H1 (cell line): ENCODE measurements at places on chromosomes 3 and 15.

DNA sequence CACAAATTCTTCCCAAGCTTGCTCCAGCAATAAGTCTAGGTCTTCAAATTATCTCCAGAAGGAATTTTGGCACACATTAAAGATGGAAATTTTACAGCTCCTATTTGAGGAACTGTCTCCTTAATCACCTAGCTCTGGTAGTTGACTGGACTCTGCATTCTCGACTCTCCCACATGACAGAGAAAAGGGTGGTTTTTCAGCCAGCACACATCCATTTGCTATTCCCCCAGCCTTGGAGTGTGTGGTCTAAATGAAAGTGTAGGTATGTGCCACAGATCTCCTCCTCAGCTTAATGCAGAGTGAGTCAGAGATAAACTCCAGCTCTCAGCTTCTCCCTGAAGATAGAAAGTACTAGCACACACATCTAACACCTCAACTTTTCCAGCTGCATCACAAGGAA lies 62.2 kb upstream of the ALCAM start:
- DNase-seq = no peak

- no peak for DNase-seq
Measured at GRCh38 chr15:56524915-56525314, 60.0 kb upstream of the MNS1 start.

DNA sequence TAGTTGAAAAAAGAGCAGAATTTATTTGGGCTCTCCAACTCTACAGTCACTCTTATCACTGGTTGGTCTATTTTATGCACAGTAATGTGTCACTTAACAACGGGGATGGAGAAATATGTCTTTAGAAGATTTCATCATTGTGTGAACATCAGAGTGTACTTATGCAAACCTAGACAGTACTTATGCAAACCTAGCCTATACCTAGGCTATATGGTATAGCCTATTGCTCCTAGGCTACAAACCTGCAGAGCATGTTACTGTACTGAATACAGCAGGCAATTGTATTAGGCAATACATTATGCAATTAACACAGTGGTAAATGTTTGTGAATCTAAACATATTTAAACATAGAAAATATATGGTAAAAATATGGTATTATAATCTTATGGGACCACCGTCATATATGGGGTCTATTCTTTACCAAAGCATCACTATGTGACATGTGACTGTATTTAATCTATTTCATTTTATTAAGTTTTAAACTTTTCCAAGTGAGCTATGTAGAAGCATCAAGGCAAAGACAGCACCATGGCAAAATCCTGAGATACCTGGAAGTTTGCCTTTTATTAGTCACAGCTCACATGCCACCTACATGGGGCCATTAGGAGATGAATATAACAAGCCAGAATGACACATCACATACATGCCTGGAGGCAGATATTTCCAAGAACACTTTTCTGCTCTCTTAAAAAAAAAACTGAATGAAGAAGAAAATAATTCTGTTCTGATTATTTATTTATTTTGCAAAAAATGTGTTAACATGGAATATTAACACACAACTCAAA lies 537.4 kb downstream of the TUSC7 start:
- no peak for DNase-seq

GRCh38 chr3:133792171-133792763 lies 13.3 kb upstream of the SRPRB start:
- no peak for DNase-seq

- DNase-seq = no peak
Measured at GRCh38 chr3:190738636-190739155, 123.8 kb downstream of the GMNC start.

GRCh38 chr15:48604567-48604966 lies 40.9 kb downstream of the FBN1 start:
- DNase-seq = no peak

DNA sequence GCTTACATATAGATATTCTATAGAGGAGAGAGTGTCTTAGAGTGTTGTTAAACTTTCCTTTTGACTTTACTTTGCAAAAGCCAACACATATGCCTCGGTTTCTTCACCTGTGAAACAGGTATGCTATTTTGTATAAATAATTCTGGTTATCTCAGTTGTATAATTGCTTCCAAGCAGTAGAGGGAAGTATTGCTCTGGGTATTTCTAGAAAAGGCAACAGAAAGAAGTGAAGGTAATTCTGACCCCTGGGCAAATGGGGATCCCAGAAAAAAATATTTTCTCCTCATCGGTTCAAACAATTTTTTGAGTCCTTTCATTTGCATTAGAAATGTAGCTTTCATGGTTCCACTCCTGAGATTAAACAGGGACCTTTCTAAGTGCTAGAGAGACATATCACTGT lies 216.5 kb upstream of the SEMA6D start:
- DNase-seq = no peak

GRCh38 chr3:63096248-63097058 lies 181.7 kb upstream of the SYNPR start:
- peak; percentile 54 for DNase-seq

- DNase-seq = no peak
Measured at GRCh38 chr3:185585518-185585858, 607 bp upstream of the SENP2 start.

DNA sequence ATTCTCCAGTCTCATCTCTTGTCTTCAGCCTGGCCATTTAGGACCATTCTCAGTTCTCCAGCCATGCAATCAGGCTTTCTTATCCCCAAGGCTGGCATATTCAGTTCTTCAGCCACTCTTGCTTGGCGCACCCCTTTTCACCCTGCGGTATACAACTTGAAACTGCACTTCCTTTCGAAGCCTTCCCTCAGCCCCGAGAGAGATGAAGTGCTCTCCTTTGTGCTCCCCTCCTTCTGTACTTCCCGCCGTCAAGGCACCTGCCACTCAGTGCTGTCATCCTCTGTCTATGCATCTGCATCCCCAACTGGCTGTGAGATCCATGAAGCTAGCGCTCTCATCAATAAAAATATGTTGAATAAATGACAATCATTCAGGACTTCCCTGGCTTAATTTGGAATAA lies 45.7 kb downstream of the MORC1 start:
- DNase-seq = no peak

DNA sequence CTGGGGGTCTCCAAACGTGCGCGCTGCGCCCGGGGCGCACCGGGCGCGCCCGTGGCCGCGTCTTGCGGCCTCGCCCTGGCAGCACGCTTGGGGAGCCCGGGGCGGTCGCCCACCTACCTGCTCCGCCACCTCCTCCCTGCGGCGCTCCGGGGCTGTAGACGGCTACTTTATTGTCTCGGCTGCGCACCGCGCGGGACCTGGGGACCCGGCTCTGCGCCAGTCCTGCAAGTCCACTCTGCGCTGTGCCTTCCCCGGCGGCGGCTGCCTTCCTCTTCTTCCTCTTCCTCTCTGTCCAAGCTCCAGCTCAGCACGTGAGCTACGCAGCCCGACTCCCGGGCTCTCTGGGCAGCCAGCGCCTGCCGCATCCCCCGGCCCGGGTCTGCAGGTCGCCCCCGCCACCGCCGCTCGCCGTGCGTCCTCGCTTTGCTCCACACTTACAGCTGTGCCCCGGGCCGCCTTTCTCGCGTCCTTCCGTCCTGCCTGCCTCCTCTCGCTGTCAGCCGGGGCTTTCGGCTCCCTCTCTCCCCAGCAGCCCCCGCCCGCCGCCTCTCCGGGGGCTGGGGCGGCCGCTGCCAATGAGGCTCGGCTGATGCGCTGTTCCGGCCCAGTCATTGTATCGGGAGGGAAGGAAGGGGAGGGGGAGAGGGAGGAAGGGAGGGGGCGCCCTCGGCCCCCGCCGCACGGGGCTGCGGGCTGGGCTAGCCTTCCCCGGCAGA lies 156.4 kb upstream of the FRMD4B start:
- DNase-seq = peak; percentile 77

DNA sequence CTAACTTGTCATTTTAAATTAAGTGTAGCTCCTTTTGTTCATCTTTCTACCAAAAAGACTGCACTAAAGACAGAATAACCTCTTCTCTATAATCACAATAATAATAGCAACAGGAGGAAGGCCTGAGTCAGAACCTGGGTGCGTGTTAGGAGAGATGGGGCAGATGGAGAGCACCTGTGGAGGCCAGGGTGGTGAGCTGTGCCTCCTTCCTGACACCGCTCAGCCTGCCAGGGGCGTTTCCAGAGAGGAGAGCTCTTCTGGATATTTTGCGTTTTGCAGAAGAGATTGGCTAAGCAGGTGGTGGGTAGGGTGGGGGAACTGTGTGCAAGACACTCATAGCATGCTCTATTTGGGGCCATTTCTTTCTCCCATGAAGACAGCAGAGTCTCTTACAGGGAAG lies 83.5 kb downstream of the MEGF11 start:
- no peak for DNase-seq

- no peak for DNase-seq
Measured at GRCh38 chr3:42092006-42092405, 849 bp downstream of the TRAK1 start.

DNA sequence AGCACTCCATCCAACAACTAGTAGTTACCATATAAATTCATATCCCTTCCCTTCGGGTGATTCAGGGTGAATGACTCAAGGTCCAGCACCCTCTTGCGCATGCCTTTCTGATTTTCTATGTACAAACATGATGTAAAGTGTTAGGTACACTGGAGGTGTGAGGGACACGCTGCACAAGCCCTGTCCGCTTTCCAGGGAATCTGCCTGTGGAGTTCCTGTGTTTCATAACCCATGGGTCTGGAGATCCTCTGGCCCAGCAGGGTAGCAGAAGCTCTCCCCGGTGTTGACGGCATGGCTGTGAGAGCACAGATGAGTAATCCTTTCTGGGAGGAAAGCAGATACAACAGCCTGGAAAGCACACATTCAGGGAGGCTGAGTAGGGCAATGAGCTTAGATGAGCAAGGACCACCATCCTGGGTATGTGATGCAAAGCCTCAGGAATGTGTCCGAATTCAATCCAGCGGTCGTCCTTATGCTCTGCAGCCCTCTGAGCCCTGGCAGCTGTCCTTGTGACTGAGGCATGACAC lies 142.9 kb upstream of the TP63 start:
- peak; percentile 0 for DNase-seq

DNA sequence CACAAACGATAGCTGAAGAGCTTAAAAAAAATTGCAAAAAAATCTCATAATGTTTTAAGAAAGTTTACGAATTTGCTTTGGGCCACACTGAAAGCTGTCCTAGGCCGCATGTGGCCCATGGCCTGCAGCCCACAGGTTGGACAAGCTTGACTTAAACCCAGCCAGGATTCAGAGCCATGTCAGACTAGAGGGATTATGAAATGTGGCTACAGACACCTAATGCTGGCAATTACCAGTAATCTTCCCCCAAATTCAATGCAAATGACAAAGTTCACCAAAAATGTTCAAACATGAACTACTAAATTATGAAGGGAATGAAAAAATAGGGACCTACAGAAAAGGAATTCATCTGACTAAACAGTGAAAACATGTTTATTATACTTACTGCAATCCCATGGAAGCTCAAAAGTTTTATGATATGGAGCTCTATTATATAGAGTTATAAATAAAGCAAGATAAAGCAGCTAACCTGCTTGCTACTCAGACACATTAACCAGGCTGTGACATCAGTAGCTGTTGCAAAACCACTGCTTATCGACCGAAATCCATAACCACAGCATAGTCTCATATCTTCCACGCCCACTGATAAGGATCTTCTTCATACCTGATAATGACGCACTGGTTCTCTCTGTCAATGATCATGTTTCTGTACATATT lies 49.2 kb downstream of the LDHAL6B start:
- DNase-seq = no peak

GRCh38 chr3:39378957-39379777 lies 4.0 kb upstream of the SLC25A38 start:
- no peak for DNase-seq

DNA sequence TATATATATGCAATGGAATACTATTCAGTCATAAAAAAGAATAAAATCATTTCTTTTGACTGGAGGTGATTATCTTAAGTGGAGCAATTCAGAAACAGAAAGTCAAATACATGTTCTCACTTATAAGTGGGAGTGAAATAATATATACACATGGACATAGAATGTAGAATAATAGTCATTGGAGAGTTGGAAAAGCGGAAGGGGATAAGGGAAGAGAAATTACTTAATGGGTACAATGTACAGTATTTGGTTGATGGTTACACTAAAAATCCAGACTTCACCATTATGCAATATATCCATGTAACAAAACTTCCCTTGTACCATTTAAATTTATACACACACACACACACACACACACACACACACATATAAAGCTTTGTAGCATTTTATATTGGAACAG lies 84.3 kb downstream of the RAP2B start:
- no peak for DNase-seq

DNA sequence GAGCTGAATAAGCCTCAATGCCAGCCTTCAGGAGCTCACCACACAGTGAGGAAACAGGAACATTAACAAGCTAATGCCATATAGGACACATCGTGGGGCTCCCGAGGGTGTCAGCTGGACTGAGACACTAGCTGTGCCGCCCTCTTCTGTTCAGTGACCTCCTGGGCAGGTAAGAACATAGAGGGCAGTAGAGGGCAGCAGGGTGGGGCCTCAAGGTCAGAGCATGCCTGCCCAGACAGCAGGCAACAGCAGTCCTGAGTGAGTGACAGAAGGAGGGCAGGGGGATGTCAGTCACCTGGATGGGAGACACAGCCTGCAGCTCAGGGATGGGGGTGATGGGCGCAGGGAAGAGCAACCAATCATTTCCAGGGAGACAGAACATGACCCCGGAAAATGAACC lies 15.5 kb downstream of the NTRK3 start:
- no peak for DNase-seq

DNA sequence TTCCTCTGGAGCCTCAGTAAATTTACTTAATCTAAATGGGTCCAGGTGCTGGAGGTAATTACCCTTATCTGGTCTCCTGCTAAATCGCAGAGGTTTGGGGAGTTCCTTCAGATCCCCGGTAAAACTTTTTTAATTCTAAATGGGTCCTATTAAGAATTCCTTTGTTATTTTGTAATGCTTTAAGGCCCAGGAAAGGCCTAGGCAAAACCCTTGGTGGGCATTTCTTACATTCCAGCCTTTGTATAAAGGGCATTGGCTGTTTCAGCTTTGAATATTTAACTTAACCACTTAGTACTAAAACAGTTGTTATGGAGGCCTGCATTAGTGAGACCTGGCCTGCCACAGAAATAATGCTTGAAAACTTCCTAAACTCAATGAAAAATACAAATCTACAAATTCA lies 14.9 kb upstream of the ZNF662 start:
- no peak for DNase-seq

- DNase-seq = no peak
Measured at GRCh38 chr3:51075221-51075775, 309.8 kb upstream of the MANF start.

DNA sequence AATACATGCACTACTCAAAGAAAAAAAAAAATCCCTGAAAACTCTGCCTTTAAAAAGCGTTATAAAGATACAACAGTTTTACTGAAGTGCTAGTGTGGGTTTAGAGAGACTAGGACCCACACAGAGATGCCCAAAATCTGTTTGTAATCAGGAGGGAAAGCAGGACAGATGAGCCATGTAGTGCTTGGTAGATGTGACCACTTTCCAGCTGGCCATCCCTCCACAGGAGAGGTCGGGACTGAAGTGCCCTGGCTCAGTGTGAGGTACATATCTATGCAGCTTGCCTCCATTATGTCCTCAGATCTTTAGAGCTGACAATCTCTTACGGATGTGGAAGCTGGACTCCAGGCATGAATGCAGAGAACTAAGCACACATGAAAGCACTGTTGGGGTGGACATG lies 57.5 kb upstream of the NANOGP8 start:
- DNase-seq = no peak

GRCh38 chr15:65982627-65983322 lies 113.5 kb downstream of the RAB11A start:
- no peak for DNase-seq
